ENCODE measurements at places on chromosomes 13 and 19. TPM values are rescaled to one million over a fixed set of nuclear protein-coding genes. Genes with fewer than 3 reads are reported as not detected.

DNA sequence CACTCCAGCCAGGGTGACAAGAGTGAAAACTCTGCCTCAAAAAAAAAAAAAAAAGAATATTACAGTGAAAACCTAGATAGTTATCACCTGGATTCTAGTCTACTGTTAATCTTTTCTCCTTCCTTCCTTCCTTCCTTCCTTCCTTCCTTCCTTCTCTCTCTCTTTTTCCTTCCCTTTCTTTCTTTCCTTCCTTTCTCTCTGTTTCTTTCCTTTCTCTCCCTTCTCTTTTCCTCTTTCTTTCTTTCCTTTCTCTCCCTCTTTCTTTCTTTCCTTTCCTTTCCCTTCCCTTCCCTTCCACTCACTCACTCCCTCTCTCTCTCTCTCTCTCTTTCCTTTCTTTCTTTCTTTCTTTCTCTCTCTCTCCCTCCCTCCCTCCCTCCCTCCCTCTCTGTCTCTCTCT is 9.6 kb upstream of the TTYH1 start:
- no peak for DNase-seq

GRCh38 chr13:28438598-28439334 is 56.2 kb downstream of the FLT1 start:
- DNase-seq = no peak

GRCh38 chr13:28741084-28741491 is 22.3 kb upstream of the SLC46A3 start:
- DNase-seq = no peak

DNA sequence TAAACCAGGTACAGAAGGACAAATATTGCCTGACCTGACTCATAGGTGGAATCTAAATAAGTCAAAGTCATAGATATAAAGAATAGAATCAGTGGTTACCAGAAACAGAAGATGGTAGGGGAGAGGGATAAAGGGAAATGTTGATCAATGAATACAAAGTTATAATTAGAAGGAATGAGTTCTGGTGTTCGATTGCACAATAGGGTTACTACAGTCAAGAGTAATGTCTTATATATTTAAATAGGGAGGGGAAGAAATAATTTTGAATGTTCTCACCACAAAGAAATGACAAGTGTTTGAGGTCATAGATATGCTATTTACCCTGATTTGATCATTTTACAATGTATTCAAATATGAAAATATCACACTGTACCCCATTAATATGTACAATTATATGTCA is 1541.2 kb downstream of the SLITRK1 start:
- no peak for DNase-seq

- DNase-seq = no peak
Observed at GRCh38 chr19:3405261-3405653, 38.9 kb downstream of the NFIC start.

GRCh38 chr13:27522847-27523246 is 72.5 kb upstream of the MTIF3 start:
- DNase-seq = no peak

GRCh38 chr13:60402022-60402421 is 5.0 kb downstream of the TDRD3 start:
- no peak for DNase-seq

GRCh38 chr13:45548281-45548680 is 67.3 kb downstream of the ERICH6B start:
- DNase-seq = no peak

DNA sequence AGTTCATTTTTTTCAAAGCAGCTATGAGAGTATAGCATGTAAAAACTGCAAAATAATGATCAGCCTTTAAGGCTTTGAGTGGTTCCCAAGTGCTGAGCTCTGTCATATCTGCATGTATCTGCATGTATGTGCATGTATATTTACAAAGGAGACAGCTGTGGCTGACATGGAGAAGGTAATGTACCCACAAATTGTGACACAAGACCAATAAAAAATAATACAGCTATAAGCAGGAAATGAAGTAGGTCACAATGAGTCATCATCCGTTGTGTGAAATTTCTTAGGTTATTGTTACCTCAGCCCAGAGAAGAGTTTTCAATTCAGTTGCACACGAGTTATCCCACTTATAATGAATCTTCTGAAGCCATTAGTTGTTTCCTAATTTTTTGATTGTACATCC is 60.9 kb upstream of the MED4 start:
- no peak for DNase-seq

GRCh38 chr19:55015126-55015525 is 22.9 kb downstream of the GP6 start:
- no peak for DNase-seq

- peak; percentile 65 for DNase-seq
Observed at GRCh38 chr13:113152984-113153809, 5.3 kb upstream of the PROZ start.

GRCh38 chr19:14495672-14496028 is 277 bp downstream of the GIPC1 start:
- no peak for DNase-seq

DNA sequence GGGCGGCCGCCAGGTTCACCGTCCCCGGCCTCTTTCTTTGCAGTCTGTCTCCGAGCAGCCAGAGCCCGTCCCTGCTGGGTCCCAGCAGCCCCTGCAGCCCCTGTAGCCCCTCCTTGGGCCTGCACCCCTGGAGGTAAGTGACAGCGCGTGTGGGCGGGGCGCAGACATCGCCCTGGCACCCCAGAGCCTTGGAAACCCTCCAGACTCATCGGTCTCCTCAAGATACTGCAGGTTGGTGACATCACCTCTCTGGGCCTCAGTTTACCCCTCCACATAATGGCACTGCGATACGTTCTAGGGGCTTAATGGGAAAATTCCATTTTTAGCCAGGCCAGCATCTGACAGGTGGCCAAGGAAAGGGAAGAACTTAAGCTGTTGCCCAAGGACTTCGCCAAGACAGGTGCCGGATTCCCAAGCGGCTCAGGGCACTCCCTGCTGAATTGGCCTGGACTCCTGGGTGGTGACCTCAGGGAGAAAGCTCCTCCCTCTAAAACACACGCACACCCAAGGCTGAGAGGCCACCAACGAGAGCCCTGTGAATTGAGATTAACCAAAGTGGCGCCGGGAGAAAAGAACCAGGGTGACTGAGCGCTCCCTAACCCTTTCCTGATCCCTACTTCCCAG is 13.1 kb downstream of the MAST3 start:
- DNase-seq = no peak

GRCh38 chr19:46495786-46496099 is at the start of gene PNMA8B:
TSS of gene PNMA8B (minus strand) at chr19:46495867. CDS start at chr19:46495465, 402 bp downstream.
- DNase-seq = peak; percentile 99

DNA sequence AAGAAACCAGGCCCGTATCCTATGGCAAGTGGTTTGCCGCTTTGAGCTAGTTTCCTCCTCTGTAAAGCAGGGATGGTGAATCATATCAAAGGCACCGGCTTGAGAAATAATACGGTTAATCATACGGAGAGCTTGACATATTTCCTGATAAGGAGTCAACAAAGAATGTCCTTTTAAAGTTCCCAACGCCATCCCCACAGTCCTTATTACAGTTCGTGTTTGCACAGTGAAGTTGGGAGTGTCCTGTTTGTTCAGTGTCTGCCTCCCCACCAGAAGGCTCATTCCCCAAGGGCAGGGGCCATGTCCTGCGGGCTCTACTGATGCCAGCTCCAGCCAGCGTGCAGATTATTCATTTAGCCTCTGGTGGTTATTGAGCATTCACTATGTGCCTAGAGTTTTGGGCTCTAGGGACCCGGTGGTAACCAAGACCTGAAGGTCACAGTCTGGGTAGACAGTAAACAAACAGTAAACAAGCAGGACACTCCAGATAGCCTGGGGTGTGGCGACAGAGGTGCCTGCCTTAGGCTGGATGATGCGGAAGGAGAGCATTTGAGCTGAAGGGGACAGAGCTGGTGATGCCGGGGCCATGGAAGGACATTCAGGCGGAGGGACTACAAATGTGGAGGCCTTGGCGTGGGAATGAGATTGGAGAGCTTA is 6.3 kb downstream of the GRAMD1A start:
- DNase-seq = no peak

- DNase-seq = no peak
Observed at GRCh38 chr19:51891193-51891747, 3.5 kb upstream of the ZNF577 start.

DNA sequence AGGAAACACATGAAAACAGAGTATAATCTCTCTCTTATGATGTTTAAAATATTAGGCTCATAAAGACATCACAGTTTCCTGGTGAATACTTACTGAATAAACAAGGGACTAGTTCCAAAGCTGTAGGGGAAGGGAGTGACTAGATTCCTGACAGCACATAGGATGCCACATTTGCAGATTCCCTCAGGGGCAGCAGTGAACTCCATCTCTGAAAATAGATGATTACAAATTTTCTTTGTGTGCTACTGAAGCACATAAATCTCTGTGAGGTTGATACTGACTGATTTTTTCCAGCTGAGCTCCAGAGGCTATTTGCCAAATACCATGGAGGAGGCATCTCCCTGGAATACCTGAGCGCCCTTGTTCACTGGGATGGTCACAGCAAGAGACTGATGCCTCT is 77.3 kb downstream of the FGF9 start:
- no peak for DNase-seq

- DNase-seq = no peak
Observed at GRCh38 chr13:80931118-80931517, 590.2 kb upstream of the SPRY2 start.

GRCh38 chr13:100664171-100664900 is 10.3 kb downstream of the TMTC4 start:
- no peak for DNase-seq

- DNase-seq = no peak
Observed at GRCh38 chr13:94033098-94033497, 446.4 kb downstream of the DCT start.

- no peak for DNase-seq
Observed at GRCh38 chr13:23986619-23987018, 89.3 kb upstream of the C1QTNF9B start.

GRCh38 chr13:110317496-110318195 is 10.6 kb downstream of the COL4A2 start:
- no peak for DNase-seq

DNA sequence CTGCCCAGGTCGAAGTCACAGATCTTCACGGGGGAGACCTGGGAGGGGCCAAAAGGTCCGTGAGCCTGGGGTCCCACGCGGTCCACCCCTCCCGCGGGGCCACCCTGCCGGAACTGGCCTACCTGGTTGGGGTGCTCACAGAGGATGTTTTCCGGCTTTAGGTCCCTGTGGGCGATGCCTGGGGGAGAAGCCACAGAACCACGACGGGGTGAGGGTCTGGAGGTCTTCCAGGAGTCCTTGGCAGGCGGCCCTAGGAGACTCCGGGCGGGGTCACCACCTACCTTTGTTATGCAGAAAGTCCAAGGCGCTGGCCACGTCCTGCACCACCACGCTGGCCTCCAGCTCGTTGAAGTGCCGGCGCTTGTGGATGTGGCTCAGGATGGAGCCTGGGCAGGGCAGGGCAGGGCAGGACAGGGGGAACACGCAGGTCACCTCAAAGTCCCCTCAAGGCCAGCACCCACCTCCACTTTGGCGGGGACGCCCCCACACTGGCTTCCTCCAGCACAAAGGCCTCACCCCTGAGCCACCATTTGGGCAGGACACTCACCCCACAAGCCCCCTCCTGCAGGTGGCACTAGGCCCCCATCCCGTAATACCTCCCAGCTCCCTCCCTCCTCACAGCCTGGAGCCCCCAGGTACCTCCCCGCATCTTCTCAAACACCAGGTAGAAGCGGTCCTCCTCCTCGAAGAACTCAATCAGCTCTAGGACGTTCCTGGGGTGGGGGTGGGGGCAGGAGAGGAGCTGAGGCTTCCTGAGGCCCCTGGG is 8.4 kb downstream of the MKNK2 start:
- DNase-seq = no peak

GRCh38 chr19:35671818-35672217 is 5.5 kb downstream of the UPK1A start:
- no peak for DNase-seq

- DNase-seq = no peak
Observed at GRCh38 chr19:44707794-44708193, 8.8 kb downstream of the CEACAM16 start.

GRCh38 chr13:40189426-40189825 is 477.0 kb downstream of the FOXO1 start:
- no peak for DNase-seq

DNA sequence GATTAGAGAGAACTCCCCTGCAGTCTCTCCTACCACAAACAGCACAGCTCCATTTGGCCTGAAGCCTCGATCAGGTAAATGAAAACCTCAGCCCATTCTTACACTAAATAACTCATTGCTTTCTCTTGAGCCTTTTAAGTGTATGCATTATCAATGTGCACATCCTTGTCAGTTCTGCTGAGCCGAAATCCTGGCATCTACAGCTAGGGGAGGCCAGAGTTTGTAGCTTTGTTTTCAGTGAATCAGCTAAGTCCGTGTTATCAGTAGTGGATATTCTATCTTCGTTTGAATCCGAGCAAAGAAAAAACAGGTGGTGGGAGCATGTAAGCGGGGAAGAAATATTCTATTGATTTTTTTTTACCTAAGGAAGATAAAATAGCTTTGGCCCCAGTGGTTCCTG is 84.4 kb downstream of the ESD start:
- DNase-seq = no peak

DNA sequence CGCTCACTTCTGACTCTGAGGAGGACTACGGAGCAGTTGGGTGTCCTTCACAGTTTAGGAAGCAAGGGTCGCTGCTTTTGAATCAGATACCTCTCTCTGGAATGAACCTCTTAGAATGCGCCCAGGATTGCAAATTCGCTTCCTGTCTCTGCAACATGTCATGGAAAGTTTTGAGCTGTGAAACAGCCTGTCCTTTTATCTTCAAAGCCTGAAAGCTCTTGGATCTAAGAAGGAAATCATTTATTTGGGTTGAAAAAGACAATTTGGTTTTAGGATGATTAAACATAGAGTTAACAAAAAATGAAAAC is 134.1 kb downstream of the KATNAL1 start:
- DNase-seq = no peak

- DNase-seq = no peak
Observed at GRCh38 chr19:32599258-32599657, 18.3 kb downstream of the PDCD5 start.

DNA sequence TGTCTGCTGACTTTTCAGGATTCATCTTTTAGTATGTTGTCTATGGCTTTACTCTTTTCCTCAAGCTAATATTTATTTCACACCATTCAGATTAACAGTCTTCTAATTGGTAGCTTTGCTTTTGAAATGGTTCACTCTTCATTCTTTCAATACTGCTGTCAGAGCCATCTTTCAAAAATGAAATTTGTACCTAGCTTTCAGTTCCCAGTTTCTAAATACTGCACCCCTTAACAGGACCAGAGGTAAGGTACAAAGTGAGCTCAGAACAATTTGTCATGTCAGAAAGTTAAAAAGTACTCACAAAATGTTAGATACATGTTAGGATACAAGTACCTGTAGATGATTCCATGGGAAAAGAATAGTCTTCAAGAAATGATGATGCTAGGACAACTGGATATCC is 83.0 kb downstream of the FNDC3A start:
- DNase-seq = no peak

GRCh38 chr19:3868770-3869456 is at the start of gene ZFR2:
TSS of gene ZFR2 (minus strand) at chr19:3869038. CDS start at chr19:3869017, 21 bp downstream.
- peak; percentile 86 for DNase-seq

GRCh38 chr19:2977746-2978138 is 378 bp downstream of the TLE6 start:
- no peak for DNase-seq

Gene MAP4K1
- polyA plus RNA-seq = 0.31 TPM

Gene FUT6
- not detected for polyA plus RNA-seq

Gene NAXD
- polyA plus RNA-seq = 32.4 TPM

Gene ZNF682
- 1.7 TPM for polyA plus RNA-seq

Gene DAND5
- 1.0 TPM for polyA plus RNA-seq

Gene ZNF558
- 28.1 TPM for polyA plus RNA-seq

Gene TSHZ3
- 3.0 TPM for polyA plus RNA-seq

Gene COPE
- polyA plus RNA-seq = 412 TPM

Gene SLC7A9
- not detected for polyA plus RNA-seq

Gene SKA3
- polyA plus RNA-seq = 6.4 TPM

Gene ATXN8OS
- not detected for polyA plus RNA-seq

Gene PRKCG
- polyA plus RNA-seq = 0.26 TPM

All from SK-N-SH (cell line).